ENCODE measurements at places on chromosomes 7 and 10. TPM values are rescaled to one million over a fixed set of nuclear protein-coding genes. Genes with fewer than 3 reads are reported as not detected.

- no peak for DNase-seq
These were observed 22.7 kb upstream of the HHEX start for GRCh38 chr10:92667078-92667477.

DNA sequence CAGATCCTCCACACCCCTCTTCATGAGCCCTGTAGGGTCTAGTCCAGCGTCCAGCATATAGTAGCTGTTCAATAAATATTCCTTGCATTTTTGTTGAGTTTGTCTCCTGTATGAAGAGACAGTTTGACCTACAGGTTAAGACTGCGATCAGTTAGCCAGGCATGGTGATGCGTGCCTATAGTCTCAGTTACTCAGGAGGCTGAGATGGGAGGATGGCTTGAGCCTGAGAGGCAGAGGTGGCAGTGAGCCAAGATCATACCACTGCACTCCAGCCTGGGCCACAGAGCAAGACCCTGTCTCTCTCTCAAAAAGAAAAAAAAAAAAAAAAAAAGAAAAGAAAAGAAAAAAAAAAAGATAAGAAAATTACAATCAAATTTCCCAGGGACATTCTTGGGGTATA, 5.1 kb upstream of the CUEDC2 start:
- no peak for DNase-seq

DNA sequence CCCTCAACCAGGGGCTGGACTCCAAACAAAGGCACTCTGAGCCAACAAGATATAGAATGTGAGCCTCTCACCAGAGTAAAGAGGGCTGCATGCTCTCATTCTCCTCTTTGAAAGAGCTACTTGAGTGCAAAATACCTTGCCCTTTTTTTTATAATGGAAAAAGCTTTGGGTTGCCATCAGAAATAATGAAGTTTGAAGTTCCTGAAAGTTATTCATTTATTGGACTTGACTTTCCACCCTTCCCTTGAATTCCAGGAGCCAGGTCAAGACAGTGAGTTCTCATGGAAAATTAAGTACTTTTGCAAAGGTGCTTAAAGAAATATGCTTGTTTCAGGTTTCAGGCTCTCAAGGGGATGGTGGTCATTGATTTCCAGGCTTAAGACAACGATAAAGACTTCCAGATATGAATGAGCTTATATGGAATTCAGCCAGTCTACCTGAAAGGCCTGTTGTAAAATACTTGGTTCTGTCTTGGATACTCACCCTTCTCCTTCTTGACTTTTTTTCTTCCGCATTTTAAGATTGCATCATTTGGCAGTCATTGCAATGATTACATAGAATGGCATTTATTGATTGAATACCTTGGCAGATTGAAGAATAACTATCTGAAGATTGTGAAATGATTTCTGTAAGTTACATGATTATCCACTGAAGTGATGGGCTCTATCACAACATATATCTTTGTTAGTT, 696.4 kb downstream of the INHBA start:
- DNase-seq, result no peak

- DNase-seq, result no peak
These were observed 14.3 kb upstream of the ELN start for GRCh38 chr7:74013539-74014272.

Gene NOD1
- 24.4 TPM for total RNA-seq

Gene PROSER2
- total RNA-seq, result 21.5 TPM

DNA sequence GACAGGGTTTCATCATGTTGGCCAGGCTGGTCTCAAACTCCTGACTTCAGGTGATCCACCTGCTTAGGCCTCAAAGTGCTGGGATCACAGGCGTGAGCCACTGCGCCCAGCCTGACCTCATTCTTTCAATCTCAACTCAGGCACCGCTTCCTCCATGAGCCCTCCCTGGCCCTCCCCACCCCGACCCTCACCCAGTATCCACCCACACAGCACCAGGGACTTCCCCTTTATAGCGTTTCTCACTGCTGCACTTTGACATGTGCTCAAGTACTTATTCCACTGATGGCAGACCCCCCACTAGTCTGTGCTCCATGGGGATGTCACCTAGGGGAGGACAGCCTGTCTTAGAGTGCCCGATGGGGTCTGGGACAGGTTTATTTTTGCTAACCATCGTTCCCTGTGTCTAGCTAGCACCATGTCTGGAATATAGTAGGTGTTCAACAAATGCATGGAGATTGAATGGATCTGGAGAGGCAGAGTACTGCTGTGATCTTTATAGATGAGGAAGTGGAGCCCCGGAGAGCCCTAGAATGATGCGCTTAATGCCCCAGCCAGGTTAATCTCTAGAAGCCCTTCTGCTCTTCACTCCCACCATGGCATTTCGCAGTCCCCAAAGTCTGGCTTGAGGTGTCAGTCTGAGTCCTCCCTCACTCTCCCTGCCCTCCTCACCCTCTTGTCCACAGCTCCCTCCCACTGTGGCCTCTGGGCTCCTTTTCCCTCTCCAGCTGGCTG, 258.8 kb downstream of the RPS24 start:
- no peak for DNase-seq

Gene PILRA
- total RNA-seq, result 21.6 TPM

DNA sequence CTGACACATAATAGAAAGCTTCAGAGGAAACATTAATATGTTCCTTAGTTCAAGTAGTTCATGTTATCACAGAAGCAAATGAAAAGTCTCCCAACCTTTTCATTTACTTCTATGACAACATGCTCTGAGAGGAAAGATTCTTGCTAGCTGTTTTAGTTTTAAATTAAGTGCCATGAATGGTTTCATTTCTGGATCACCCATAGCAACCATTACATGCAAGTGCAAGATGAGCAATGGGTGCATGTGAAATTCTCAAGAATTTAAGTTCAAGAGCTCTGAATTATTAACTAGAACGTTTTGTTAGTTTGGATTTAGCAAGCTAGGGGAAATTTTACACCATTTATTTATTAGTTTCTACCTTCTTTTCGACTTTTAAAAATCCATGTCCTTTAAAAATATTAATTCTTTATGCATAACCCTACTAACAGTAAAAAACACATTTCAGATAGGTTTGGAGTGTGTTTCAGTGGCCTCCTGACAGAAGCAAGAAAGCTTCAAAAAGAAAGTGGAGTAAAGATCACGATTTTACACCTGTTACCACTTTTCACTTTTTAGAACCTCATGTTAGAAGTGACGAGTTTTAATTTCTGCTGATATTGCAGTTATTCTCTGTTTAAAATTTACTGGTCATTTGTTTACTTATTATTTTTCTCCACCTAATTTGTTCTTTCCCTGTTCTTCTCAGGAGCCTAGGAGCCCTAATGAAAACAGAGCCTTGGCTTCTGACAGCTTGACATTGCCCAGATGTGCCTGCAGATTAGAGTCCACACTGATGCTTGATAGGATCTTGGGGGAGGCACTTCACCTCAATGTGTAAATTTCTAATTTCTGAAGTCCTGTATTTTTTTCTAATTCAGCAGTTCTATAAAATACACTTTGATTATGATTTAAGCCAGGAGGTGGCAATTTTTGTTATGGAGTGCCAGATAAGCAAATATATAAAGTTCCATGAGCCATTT, 995.3 kb upstream of the PHF14 start:
- no peak for DNase-seq

GRCh38 chr7:89760690-89761089, 393.6 kb upstream of the STEAP1 start:
- no peak for DNase-seq

Gene MTG1
- total RNA-seq, result 66.2 TPM

- no peak for DNase-seq
These were observed 2.0 kb downstream of the JCAD start for GRCh38 chr10:30057421-30057841.

Gene LOXL4
- total RNA-seq, result 3.0 TPM

GRCh38 chr10:129545261-129545660, 78.2 kb downstream of the MGMT start:
- no peak for DNase-seq

GRCh38 chr10:66717231-66717981, 208.4 kb upstream of the LRRTM3 start:
- no peak for DNase-seq

Gene SLC18A3
- not detected for total RNA-seq

DNA sequence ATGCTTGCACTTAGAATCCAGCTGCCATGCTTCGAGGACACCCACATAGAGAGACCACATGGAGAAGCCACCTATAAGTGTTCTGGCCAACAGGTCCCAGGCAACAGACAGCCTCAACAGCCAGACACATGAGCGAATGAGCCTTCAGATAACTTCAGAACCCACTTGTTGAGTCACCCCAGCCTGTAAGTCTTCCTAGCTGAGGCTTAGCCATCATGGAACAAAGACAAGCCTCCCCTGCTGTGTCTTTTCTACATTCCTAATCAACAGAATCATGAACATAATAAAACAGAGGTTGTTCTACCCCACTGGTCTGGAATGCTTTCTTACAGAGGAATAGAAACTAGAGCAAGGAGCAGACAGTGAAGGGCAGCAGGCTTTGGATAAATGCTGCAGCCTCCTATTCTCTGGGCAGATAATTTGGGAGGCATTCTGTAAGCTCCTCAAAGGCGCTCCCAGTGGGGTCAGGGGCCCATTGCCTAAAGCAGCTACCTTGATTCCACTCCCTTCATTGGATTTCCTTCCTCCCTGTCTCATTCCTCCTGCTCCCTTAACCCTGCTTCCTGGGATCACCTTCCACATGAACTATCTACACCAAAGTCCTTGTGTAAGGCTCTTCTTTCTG, 4.6 kb downstream of the TLL2 start:
- DNase-seq, result no peak

GRCh38 chr10:127406018-127406550, 143.0 kb upstream of the NPS start:
- no peak for DNase-seq

Gene LDB3
- 15.9 TPM for total RNA-seq

Gene TACR2
- 5.6 TPM for total RNA-seq

Gene COPG2
- total RNA-seq, result 46.1 TPM

Gene SEMA3E
- 24.0 TPM for total RNA-seq

Gene OR2F2
- not detected for total RNA-seq

GRCh38 chr10:94490789-94491039, 54.9 kb upstream of the HELLS start:
- no peak for DNase-seq

DNA sequence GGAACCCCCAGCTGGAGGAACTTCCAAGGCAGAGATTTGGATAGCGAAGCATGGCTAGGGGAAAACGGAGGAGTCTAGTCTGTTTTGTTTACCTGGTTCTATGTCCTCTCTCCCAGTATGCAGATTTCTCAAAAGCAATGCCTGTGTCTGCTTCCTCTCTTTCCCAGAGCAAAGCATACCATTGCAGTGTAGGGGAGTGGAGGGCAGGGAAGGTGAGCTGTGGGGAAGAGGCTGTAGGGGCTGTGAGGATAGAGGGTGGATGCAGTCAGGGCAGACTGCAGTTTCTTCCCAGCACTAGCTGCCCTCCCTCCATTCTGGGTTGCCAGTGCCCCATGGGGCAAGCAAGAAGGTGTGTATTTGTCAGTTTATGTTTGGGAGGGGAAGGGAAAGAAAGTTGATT, 16.9 kb upstream of the TSPAN14 start:
- DNase-seq, result no peak

- DNase-seq, result no peak
These were observed 37.3 kb upstream of the SEMA3D start for GRCh38 chr7:85224171-85224570.

Gene ACSL5
- total RNA-seq, result 117 TPM

GRCh38 chr7:46979439-46979838, 602.5 kb downstream of the TNS3 start:
- no peak for DNase-seq

Gene SPDYE9
- not detected for total RNA-seq

Gene SHTN1
- 17.1 TPM for total RNA-seq

Gene NODAL
- total RNA-seq, result not detected

DNA sequence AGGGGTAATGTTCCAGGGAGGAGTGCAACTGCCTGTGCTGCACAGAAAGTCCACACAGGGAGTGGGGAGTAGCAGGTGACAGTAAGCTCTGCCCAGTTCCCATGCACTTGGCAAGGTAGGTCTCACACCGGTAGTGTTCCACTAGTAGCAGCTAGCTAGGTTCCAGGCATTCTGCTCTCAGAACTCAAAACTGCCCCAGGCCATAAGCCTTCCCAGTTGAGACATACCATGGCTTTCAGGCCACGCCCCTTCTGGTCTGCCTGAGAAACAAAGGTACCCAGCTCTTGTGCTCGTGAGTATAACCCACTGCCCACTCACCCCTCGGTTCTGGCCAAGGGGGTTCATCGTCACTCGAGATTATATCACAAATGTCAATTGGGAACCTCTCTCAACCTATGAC, 12.6 kb downstream of the CASP7 start:
- no peak for DNase-seq

DNA sequence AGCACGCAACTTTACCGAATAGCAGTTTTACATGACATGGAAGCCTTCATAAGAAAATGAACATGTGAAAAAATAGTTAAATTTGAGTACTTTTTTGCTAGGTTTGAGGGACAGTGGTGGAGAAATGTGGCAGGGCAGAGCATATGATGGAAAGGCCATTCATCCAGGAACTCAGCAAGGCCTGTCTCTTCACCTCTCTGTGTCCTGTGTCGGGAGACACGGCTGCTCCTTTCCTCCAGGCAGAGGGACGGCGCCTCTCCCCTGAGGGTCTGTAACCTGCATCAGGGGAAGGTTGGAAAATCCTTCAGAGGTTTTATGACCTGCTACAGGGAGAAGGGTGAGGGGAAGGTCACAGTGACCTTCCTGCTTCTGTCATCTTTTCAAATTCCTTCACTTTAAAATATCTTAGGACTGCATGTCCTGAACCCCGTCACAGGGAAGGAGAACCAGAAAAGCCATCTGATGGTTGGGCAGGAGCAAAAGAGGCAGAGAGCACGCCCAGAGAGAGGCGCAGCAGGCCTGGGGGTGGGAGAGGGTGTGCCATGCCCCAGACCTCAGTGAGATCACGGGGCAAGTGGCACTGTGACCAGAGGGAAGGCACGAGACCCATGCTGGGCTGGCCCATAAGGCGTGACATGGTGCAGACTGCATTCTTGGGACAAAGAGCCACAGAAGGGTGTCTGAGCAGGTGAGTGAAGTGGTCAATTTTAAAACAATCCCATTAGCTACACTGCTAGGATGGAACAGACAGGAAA, 44.0 kb downstream of the GSDME start:
- peak; percentile 26 for DNase-seq

DNA sequence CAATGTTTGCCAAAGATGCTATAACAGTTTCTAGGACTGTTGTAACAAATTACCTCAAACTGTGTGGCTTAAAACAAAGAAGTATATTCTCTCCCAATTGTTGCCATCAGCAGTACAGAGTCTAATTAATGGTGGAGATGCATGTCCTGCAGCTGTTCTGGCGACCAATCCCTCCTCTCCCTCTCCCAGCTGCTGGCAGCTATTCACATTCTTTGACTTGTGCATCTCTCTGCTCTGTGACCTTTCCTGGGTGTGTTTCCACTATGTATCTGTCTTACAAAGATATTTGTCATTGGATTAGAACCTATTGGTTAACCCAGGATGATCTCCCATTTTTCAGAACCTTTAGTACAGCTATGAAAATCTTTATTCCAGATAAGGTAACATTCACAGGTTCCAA, 561.7 kb upstream of the POM121L12 start:
- no peak for DNase-seq

Gene TRPV6
- total RNA-seq, result 27.7 TPM

Gene SLC35G1
- total RNA-seq, result 4.8 TPM

GRCh38 chr7:4268040-4268965, 413.8 kb upstream of the FOXK1 start:
- peak; percentile 29 for DNase-seq
